ENCODE measurements at places on chromosomes 2 and 18.
A peak's percentile ranks its signal among the peaks of the same experiment; 100 is the strongest.

DNA sequence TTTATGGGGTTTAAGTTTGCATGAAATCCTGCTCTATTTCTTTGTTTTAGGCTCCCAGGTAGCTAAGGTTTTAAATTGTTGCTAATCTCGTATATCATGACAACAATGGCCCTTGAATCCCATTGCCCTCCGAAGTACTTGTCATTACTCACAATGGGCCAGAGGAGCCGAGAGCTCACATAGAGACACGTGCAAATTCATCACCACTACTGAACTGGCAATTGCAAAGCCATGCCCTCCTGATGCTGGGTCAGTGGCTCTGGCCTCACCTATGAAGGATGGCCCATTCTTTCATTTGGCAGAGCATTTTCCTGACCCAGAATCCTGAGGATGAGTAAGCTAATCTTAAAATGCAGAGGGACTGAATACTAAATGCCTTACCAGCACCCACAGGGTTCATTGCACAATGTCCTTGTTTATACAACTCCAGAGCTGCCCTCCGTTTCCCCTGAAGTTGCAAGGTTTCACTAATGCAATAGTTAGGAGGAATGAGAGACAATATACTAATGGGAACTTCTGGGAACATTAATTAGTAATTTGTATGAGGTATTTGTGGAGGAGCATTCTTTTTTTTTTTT is 71.6 kb upstream of the GAREM1 start:
- no peak for DNase-seq

- no peak for DNase-seq
These were observed 25.3 kb upstream of the SMAD7 start for GRCh38 chr18:48975817-48976649.

DNA sequence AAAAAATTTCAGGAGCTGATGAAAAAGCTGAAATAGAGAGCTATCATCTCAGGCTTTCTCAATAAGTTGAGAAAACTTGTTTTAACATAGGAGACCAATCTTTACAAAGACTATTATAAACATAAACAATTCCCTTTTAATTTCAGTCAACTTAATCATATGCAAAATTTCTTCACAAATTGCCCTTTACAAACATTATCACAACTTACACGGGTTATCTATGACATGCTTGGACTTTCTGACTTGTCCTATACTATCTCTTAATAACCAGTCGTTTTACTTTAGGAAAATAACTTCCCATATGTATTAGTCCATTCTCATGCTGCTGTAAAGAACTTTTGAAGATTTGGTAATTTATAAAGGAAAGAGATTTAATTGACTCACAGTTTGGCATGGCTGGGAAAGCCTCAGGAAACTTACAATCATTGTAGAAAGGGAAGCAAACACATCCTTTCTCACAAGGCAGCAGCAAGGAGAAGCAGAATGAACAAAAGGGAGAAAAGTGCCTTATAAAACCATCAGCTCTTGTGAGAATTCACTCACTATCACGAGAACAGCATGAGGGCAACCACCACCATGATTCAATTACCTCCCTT is 1583.7 kb upstream of the CELF4 start:
- no peak for DNase-seq

GRCh38 chr2:9370746-9371145 is 52.6 kb downstream of the ITGB1BP1 start:
- DNase-seq, result no peak

- no peak for DNase-seq
These were observed 434.7 kb downstream of the EPHA4 start for GRCh38 chr2:221137385-221137784.

DNA sequence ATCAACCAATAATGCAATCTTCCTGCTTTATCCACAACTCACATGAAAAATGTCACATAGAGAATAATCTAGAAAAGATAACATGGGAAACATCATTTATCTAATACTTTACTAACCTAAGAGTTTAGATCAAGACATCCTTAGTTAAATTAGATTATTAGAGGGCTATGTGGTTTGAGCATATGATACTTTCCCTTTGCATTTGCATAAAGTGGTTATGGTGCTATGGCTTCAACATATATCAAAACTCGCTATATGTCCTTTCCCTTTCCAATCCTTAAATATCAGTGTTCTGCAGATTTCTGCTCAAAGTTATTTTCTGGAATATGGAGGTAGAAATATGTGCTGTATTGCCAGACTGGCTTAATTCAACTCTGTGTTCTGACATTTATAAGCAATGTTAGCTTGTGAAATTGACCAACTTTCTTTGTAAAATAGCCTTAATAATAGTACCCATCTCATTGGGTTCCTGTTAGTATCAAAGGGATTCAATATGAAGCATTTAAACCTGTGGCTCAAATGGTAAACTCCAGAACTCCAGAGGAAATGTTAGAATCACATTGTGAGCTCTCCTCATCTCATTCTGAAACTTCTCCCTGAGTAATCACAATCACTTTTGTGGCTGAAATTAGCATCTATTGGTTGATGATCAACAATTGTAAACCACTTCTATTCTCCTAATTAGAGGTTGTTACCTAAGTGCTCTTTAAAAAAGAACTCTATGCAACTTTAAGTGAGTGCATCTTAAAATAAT is 1089.9 kb upstream of the SLC39A10 start:
- no peak for DNase-seq

- DNase-seq, result peak; percentile 33
These were observed 45.1 kb upstream of the ACAA2 start for GRCh38 chr18:49858309-49859020.

GRCh38 chr2:176814740-176815367 is 397.7 kb upstream of the HNRNPA3 start:
- DNase-seq, result peak; percentile 4

GRCh38 chr2:143357966-143358365 is 228.7 kb downstream of the ARHGAP15 start:
- DNase-seq, result no peak

DNA sequence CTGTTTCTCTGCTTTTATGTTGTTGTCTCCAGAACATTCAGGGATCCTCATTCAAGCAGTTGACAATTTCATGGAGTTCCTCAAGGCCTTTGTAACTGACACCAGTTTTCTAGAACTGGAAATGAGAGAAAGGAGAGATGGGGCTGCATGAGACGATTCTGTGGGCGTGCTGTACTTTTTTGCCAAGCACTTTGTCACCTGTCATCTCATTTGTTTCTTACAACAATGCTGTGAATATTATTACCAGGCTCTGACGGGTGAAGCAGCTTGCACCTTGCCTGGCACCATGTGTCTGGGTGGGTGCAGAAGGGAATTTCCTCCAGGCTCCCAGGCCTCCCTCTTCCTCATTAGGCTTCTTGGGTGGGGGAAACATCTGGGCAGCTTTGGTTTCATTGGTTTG is 22.2 kb upstream of the ATOH8 start:
- DNase-seq, result no peak

DNA sequence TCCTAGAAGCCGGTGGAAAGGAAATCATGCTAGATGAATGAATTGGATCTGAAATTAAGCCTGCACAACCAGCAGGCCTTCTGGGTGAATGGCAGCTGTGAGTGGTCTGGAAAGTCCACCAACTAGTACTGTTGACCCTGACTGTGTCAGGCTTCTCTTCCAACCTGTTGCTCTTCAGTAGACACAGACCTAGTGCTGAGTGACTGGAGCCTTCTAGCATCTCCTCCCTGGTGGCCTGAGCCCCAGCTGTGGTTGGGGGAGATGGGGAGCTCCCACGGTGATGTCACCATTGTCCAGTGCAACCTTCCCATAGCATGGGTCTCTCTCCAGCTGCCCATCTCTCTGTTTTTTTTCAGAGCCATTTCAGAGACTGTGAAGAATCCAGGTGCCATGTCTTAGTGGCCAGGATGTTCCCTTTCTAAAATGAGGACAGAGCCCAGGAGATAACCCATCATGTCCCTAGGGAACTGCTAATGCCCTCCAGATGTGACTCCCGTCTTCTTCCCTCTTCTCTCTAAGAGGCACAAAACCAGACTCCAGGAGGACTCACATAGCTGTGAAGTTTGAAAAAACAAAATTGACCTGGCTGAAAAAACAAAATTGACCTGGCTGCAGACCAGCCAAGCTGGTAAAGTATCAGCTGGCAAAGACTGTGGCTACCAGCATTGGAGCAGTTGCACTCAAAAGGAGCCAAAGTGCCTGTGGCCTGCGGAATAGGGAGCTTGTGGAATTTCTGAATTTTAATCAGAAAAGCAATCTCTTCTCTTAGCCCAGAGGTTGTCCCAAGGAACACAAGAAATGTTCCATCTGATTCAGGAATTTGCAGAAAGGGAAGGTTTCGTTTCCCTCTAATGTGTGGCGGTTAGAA is 67.4 kb upstream of the RPL31 start:
- no peak for DNase-seq

DNA sequence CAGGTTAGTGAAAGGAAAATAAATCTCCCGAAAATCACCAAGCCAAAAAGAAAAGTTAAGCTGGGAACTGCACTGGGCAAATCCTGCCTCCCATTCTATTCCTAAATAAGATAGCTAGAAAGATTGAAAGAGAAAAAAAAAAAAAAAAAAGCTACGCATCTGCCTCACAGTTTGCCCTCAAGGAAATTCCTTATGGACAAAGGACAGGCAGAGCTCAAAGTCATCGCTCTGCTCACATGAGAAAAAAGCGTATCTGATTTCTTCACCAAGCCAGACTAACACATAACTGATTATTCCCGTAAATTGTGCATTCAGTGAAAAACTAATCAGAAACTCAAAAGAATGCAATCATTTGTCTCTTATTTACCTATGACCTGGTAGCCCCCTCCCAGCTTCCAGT is 50.0 kb downstream of the PUM2 start:
- no peak for DNase-seq
